ENCODE measurements at places on chromosomes 6 and 20. TPM values are rescaled to one million over a fixed set of nuclear protein-coding genes. Genes with fewer than 3 reads are reported as not detected.

The TAGAP gene
- total RNA-seq: 0.32 TPM

DNA sequence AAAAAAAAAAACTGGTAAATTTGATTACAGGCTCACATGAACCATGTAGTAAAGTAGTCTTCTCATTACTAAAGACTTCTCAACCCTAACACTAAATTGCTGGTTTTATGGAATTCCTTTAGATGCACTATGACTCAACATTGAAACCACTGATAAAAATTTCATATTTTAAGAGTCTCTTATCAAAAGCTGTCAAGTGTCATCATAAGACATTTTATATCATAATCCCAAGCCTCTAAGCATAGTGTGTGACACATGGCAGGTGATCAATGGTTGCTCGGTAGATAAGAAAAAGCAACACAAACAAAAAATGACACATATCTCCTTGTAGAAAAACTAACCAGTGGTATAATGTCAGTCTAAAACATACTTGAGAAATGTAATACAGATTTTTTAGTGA lies 258.4 kb downstream of the RNGTT start:
- DNase-seq: no peak
- H3K27ac ChIP-seq: no peak overlapping the region
- peaks cover 8% of the 10 kb centered on the region for H3K36me3 ChIP-seq
- no peak overlapping the region for H3K4me3 ChIP-seq
- no peaks in the 10 kb centered on the region for H3K27me3 ChIP-seq

The TRIM31 gene
- total RNA-seq: not detected

DNA sequence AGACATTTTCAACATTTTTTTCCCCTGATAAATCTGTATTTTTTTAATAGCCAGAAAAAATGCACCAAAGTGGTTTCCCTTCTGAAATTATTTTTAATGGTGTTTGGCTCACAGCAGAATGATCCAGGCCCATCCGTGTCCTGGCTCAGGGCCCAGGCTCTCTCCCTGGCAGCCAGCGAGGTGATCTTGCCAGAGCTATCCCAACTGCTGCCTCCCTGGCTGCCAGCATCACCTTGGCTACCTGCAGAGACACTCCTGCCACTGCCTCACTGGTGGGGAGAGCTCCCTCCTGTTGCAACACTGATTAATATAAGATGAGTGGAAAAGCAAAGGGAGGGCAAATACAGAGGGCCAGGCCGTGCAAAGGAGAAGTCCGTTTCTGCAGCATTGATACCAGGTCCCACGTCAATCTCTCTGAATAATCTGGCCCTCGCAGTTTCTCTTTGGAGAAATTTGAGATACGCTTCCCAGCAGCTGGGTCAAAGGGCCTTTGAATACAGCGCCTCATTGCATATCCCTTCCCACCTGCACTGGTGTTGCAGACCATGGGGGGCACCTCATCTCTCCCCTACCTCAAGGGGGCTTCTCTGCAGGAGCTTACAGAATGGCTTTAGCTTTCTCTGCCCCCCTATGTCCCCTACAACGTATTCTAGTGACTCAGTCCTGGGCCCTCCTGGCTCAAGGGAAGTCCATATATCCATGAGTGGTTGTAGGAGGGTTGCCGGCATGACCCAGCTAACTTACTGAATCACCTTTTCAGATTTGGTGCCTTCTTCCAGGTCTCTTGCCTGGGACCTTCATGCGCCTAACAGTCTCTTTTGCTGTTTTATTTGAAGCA lies 12.8 kb upstream of the DSTN start:
- peak; percentile 32 for DNase-seq
- no peak overlapping the region for H3K4me3 ChIP-seq
- peak overlapping the region; percentile 91 for H3K27ac ChIP-seq

- no peak overlapping the region for H3K4me3 ChIP-seq
- DNase-seq: no peak
Observed at GRCh38 chr6:48775157-48775556, 664.2 kb upstream of the PTCHD4 start.

- DNase-seq: no peak
- no peak overlapping the region for H3K4me3 ChIP-seq
- H3K36me3 ChIP-seq: no peaks in the 10 kb centered on the region
- H3K27ac ChIP-seq: no peak overlapping the region
- H3K4me1 ChIP-seq: no peaks in the 10 kb centered on the region
Observed at GRCh38 chr20:40433341-40433861, 255.6 kb downstream of the MAFB start.

- H3K36me3 ChIP-seq: no peaks in the 10 kb centered on the region
- H3K27ac ChIP-seq: no peak overlapping the region
- DNase-seq: no peak
- no peaks in the 10 kb centered on the region for H3K4me1 ChIP-seq
Observed at GRCh38 chr6:117985916-117986315, 78.9 kb downstream of the SLC35F1 start.

- H3K36me3 ChIP-seq: no peaks in the 10 kb centered on the region
- H3K27ac ChIP-seq: peak overlapping the region; percentile 89
Observed at GRCh38 chr20:3407771-3408637, 535 bp upstream of the DNAAF9 start.

Data from mesothelial cell of epicardium (in vitro differentiated cells).